Thoracic aorta (tissue), 2 donors: ENCODE measurements at places on chromosomes 4 and X. TPM values are rescaled to one million over a fixed set of nuclear protein-coding genes. Genes with fewer than 3 reads are reported as not detected.

DNA sequence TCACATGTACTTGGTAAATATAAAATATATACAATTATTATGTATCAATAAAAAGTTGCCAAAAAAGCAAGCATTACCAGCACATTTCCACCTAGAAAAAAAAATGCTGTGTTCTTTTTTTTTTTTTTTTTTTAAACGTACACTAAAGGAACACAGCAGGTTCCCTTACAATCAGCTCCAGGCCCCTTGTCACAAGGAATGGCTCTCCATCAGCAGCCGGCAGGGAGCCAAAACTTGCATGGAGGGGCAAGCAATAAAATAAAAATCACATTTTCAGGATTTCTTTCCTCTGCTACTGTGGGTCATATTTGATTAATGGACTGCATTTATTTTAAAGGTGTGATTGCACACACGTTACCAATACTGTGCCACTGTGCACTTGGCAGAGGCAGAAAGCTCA, 460.3 kb downstream of the GPAT3 start:
- H3K27ac ChIP-seq, result no peak overlapping the region
- no peak overlapping the region for H3K4me3 ChIP-seq
- H3K27me3 ChIP-seq, result no peaks in the 10 kb centered on the region
- no peak for DNase-seq

DNA sequence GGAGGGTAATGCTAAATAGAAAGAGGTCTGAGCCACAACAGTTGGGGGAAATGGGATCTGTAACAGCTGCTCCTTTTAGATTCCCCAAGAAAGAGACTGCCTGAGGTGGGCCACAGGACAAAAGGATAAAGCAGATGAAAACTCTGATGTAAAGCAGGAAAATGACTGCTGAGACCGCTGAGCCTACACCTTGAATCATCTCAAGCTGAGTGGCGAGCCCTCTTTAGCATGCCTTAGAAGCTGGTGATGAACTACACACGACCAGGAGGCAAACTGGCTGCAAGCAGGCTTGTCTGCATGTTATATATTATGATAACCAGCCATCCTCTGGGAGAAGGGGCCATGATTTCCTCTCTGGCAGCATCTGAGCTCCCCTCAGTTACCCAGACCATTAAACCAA, 88.4 kb downstream of the TTC29 start:
- no peak overlapping the region for H3K27ac ChIP-seq
- H3K4me3 ChIP-seq, result no peak overlapping the region
- DNase-seq, result no peak
- no peaks in the 10 kb centered on the region for H3K36me3 ChIP-seq
- no peaks in the 10 kb centered on the region for H3K4me1 ChIP-seq

SRP72 gene
- 52.9 TPM for total RNA-seq

GRCh38 chr4:58070726-58071125, 960.5 kb upstream of the IGFBP7 start:
- H3K4me3 ChIP-seq, result no peak overlapping the region
- no peaks in the 10 kb centered on the region for H3K27me3 ChIP-seq
- DNase-seq, result no peak
- no peaks in the 10 kb centered on the region for H3K4me1 ChIP-seq
- H3K27ac ChIP-seq, result no peak overlapping the region

DNA sequence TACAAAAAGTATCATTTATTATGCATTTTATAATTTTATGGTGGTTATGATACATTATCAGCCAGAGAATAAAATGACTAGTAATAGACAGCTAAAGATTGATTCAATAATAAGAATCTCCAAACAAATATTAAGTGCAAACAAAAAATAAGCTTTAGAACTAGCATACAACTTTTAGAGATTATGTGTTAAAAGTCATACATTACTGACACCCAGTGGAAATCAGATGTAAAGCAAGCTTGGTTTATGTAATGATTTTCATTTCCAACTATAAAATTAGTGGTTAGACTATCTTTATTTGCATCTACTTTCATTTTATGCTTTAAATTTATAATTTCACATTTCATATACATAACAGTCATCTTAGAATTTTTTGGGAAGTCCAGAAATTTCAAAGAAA, 57.7 kb downstream of the IL13RA2 start:
- H3K27me3 ChIP-seq, result no peaks in the 10 kb centered on the region
- no peak overlapping the region for H3K27ac ChIP-seq
- H3K4me1 ChIP-seq, result no peaks in the 10 kb centered on the region

SSX4 gene
- not detected for total RNA-seq

DNA sequence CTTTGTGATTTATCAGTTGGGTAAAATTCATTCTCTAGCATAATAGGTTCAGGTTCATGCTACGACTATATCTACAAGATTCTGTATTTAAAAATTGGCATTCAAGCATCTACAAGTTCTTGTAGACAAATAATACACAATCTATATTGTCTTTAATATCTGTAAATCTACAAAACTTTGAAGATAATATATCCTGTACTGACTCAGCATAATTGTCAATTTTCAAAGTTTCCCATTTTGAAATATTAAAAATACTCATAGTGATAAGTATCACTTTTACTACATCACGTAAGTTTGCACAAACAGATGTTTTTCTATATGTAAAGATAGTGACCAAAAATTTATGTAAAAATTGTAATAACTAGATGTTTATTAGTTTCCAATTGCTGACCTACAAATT, 360.6 kb downstream of the FSTL5 start:
- H3K36me3 ChIP-seq, result no peaks in the 10 kb centered on the region
- no peaks in the 10 kb centered on the region for H3K4me1 ChIP-seq
- H3K27me3 ChIP-seq, result no peaks in the 10 kb centered on the region
- DNase-seq, result no peak

- no peak overlapping the region for H3K27ac ChIP-seq
- H3K36me3 ChIP-seq, result no peaks in the 10 kb centered on the region
- no peak for DNase-seq
- H3K4me3 ChIP-seq, result no peak overlapping the region
These were observed 780.0 kb upstream of the MAGEB2 start for GRCh38 chrX:29435396-29435795.

OTUD6A gene
- total RNA-seq, result not detected

- H3K4me3 ChIP-seq, result no peak overlapping the region
- H3K27ac ChIP-seq, result no peak overlapping the region
- H3K36me3 ChIP-seq, result no peaks in the 10 kb centered on the region
- no peaks in the 10 kb centered on the region for H3K4me1 ChIP-seq
These were observed 256.2 kb upstream of the GPR101 start for GRCh38 chrX:137290011-137290410.

ADH1C gene
- 5.4 TPM for total RNA-seq

- H3K4me3 ChIP-seq, result peak overlapping the region; percentile 72
- H3K27ac ChIP-seq, result no peak overlapping the region
- no peak for DNase-seq
- no peaks in the 10 kb centered on the region for H3K4me1 ChIP-seq
These were observed 891 bp downstream of the XK start for GRCh38 chrX:37686369-37686995.

CENPE gene
- total RNA-seq, result 1.3 TPM

- H3K36me3 ChIP-seq, result no peaks in the 10 kb centered on the region
- H3K4me3 ChIP-seq, result no peak overlapping the region
- DNase-seq, result no peak
These were observed 17.3 kb downstream of the SMPX start for GRCh38 chrX:21740329-21741274.
